ENCODE measurements at places on chromosomes 2 and 18. TPM values are rescaled to one million over a fixed set of nuclear protein-coding genes. Genes with fewer than 3 reads are reported as not detected.
A peak's percentile ranks its signal among the peaks of the same experiment; 100 is the strongest.

Gene IL1R2
- total RNA-seq: not detected

DNA sequence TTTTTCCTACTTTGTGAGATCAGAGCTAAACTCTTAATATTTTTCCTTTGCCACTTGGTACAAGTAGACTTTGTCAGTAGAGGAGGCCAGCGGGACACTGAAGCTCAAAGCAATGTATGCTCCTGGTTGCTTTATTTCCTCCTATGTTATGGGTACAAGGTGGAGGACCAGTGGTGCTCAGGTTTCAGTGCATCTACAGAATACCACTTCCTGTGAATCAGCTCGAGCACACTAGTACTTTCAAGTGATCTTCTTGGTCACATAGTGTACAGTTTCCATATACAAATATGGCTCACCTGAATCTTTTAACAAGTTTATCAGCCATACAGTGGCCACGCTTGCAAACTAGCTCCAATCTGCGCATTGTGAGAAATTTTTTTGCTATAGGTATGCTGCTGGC, 1674.8 kb upstream of the TMEFF2 start:
- no peak for DNase-seq

DNA sequence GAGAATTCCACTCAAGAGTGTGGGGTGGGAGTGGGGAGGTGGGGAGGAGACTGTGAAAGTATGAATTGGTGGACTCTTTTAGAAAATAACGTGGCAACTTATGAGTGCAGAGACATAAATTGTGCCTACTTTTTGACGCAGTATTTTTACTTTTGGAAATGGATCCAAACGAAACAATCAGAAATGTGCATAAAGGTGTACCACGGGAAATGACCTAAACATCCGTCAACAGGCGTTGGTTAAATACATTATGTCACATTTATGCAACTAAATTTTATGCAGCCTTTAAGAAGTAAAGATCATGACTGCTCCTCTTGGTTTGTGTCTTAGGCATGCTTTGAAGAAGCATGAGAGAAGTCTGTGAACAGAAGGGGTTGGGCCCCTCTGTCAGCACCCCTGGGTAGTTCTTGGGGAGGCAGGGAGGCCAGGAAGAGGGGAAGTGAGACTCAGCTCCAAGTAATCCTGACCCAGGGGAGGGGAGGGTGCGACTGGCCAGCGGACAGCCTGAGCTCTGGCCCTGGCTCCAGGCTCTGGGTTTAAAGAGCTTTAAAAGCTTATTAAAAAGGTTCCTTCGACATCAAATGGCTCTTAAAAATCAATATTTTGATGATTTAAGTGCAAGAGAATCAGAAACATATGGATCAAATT, 126.4 kb upstream of the HAAO start:
- no peak for DNase-seq

Gene ZNF892
- 3.5 TPM for total RNA-seq

- no peak for DNase-seq
Observed at GRCh38 chr18:13324880-13325279, 106.3 kb downstream of the LDLRAD4 start.

DNA sequence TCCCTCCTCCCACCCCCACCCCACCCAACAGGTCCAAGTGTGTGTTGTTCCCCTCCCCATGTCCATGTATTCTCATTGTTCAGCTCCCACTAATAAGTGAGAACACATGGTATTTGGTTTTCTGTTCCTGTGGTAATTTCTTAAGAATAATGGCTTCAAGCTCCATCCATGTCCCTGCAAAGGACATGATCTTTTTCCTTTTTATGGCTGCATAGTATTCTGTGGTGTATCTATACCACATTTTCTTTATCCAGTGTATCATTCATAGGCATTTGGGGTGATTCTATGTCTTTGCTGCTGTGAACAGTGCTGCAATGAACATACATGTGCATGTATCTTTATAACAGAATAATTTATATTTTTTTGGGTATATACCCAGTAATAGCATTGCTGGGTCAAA, 12.3 kb upstream of the ASAP2 start:
- DNase-seq: no peak

DNA sequence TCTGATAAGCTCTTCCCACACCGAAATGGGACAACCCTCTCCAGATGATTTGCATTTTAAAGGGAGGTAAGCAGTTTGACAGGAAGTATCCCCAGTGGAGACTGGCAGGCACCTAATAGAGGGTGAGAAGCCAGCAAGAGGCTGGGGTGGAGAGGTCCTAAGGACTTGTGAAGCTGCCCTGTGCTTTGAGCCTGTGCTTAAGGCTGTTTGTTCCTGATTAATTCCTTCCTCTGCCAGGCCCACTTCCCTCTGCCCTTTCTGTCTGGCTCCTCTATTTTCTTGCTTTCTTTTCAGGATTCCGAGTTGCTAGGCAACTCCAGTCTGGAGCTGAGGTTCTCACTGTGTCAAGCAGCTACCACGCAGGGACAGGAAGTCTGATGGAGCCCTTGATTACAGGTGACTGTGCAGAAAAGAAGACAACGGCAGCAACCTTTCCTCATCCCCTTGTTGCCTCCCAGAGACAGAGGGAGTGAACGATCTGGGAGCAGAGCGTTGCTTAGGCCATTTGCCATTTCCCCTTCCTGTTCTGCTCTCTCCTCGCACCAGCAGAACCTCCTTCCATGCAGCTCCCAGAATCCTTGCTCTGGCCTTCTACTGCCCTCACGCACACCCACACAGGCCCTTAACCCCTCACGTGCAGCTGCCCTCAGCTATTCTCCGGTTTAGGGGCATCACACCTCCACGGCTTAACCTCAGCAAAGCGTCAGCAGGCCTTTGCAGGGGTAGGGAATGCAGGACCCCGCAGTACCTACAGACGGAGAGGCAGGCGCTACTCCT, 103.6 kb upstream of the CELF4 start:
- no peak for DNase-seq

Gene SCN9A
- not detected for total RNA-seq

Gene CBLN2
- not detected for total RNA-seq

- DNase-seq: peak; percentile 70
Observed at GRCh38 chr2:231315896-231316295, 79.6 kb upstream of the B3GNT7 start.

- no peak for DNase-seq
Observed at GRCh38 chr2:118586312-118586711, 261.1 kb downstream of the EN1 start.

Data from Karpas-422 (cell line).